Esophagus mucosa (tissue), 1 donor: ENCODE measurements at places on chromosomes 7 and 10.
A peak's percentile ranks its signal among the peaks of the same experiment; 100 is the strongest.

GRCh38 chr7:26912933-26913536 lies 48.6 kb upstream of the SKAP2 start:
- no peak for ATAC-seq

DNA sequence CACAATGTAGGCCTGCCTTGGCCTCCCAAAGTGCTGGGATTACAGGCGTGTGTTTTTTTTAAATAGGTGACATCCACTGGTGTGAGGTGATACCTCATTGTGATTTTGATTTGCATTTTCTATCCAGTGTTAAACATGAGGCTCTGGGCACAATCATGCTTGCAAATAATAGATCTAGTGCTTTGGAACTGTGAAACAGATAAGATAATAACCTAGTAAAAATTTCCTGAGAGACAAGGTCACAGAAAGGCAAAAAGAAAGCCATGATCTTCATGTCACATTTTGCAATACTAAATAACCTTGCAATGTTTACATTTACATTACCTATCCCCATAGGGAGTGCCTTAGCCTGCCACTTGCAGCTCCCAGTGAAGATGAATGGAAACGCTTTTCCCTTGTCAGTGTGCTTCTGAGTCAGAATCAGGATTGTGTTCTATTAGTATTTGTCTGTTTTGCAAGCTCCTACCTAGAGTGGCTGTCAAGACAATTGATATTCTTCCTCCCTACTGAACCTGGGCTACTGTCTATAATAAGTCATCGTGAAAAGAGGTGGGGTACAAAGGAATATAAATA lies 256.5 kb downstream of the PHTF2 start:
- peak; percentile 38 for ATAC-seq

DNA sequence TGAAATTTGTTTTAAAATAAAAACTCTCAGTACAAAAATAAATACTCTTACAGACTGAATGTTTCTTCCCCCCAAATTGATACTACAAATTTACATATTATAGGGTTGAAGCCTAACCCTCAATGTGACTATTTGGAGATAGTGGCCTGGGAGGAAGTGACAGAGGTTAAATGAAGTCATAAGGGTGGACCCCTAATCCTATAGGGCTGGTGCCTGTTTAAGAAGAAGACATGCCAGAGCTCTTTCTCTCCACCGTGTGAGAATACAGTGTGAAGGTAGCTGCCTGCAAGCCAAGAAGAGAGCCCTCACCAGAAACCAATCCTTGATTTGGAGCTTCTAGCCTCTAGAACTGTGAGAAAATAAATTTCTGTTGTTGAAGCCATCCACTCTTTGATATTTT lies 67.6 kb downstream of the MCU start:
- no peak for ATAC-seq

DNA sequence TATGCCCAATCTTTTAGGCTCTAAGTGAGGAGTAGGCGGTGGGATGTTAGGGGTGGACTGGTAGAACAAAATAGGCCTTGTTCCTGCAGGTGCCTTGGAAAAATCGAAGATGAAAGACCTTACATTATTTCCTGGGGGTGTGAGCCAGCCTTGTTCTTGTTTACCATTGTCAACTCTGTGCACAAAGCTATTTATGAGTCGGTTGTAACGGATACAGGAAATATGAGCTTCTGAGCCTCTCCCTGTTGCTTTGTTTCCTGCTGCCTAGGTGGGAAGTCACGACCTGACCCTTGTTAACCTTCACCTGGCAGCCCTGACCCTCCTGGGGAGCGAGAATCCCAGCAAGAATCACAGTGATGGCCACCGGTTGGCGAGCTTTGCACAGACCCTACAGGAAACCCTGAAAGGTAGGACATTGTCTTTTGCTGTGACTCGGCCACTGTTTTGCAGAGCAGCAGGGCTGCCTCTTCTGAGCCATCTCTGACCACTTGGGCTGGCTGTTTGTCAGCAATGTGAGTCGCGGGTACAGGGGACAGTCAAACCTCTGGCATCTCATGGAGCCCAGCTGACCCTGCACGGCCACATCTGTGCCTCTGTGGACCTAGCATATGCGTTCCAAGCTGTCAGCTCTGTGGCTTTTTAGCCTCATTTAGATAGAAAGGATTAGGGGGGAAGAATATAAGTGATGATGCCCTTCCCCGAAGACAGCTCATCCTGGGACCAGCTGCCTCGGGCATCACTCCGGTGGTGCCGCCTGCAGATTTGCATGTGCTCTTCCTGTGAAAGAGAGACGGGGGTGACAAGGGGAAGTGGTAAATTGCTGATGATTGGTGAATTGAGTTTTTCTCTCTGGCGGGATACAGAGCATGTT lies 102.1 kb upstream of the ANLN start:
- no peak for ATAC-seq

DNA sequence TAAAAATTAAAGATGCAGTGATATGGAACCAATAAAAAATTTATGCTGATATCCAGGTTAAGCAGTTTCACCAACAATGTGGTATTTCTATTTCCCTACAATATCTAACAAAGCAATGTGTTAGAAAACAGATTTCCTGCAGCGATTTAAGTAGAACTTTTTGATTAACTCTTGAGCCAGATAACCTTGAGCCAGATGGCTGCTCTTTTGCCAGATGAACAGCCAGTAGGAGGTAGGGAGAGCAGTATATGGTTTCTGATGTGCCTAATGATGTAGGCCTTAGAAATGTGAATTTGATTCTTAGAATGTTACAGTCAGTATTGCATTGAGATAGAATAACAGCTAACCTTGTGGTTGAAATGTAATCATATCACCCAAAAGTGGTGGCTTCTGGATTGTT lies 31.1 kb downstream of the STAMBPL1 start:
- ATAC-seq, result no peak

- no peak for ATAC-seq
Measured at GRCh38 chr7:102832674-102833073, 80.1 kb upstream of the LRRC17 start.

GRCh38 chr10:71582019-71582418 lies 137.6 kb downstream of the C10orf105 start:
- no peak for ATAC-seq

DNA sequence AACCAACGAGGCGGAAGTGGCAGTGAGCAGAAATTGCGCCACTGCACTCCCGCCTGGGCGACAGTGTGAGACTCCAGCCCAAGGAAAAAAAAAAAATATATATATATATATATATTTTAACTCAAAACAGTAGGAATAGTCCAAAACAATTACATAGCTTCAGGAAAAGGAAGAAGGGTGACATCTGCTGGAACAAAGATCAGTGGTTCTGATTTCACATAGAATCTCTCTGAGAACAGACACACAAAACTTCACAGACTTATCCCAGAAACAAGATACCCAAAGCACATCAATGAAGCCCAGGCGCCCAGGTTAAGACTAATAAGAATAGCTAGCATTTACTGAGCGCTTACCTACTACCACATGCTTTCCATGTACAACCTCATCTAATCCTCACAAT lies 45.0 kb downstream of the DNMBP start:
- ATAC-seq, result no peak

GRCh38 chr7:73701357-73701995 lies 18.0 kb downstream of the STX1A start:
- ATAC-seq, result no peak

DNA sequence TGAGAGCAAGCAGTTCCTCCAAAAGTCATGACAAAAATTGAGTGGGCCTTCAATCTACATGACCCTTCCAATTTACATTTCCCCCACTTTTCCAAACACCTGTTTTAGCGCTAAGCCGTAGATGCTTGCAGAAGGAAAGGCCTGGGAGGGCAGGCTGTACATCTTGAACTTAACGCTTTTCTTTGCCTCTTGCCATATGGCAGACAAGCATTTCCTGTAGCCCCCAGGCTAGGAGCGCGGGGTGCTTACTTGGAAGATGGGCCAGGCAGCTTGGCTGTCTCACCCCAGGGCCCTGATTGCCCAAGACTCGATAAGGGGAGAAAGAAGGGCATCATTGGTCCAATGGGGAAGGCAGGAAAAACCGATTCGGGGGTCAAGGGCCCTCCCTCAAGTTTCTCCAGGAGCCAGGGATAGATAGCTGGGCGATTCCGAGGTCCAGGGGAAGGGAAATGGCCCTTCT lies 1.8 kb downstream of the HOXA10 start:
- no peak for ATAC-seq

DNA sequence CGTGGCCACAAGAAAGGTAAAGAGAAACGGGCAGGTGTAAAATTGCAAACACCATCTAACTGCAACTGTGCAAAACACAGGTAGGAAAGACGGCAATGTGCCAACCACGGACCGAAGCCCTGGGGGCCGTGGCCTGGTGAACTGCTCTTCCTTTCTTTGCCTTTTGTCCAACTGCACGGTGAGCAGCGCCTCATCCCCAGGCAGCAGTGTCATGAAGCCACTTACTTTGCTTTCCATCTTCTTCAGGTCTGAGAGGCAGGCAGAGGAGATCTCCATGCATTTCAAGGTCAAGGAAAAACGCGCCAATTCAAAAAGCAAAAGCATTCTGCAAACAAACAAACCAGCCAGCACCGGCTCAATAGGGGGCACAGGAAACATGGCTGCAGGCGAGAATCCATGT lies 12.9 kb downstream of the CFAP46 start:
- no peak for ATAC-seq

DNA sequence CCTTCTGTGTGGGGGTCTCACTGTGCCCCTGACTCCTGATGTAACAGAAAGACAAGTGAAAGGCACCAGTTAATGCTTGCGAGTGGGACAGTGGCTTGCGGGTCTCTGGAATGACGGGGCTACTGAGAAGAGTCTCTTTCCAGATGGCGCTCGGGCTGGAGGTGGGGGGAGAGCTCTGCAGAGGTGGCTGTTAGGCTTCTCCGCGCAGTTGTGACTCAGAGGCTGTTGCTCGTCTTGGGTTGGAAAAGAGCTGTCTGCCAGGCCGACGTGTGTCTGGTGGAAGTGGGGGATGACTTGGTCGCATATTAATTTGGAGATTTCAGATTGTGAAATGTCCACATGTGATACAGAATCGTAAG lies 27.9 kb upstream of the SH2B2 start:
- no peak for ATAC-seq

DNA sequence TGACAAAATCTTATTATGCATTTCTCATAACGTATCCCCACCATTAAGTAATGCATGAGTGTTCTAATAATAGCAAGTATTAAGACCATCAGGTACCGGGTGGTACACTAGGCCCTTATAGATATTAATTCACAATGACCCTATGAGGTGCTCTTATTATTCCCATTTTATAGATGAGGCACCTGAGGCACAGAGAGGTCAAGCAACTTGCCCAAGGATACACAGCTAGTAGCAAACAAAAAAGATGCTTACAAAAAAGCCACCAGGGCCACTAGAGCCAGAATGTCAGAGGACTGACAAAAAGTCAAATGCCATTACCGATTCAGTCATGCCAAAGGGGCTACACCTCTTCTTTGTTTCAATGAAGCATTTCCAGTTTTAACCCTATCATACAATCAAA lies 5.9 kb downstream of the RSU1 start:
- ATAC-seq, result no peak

DNA sequence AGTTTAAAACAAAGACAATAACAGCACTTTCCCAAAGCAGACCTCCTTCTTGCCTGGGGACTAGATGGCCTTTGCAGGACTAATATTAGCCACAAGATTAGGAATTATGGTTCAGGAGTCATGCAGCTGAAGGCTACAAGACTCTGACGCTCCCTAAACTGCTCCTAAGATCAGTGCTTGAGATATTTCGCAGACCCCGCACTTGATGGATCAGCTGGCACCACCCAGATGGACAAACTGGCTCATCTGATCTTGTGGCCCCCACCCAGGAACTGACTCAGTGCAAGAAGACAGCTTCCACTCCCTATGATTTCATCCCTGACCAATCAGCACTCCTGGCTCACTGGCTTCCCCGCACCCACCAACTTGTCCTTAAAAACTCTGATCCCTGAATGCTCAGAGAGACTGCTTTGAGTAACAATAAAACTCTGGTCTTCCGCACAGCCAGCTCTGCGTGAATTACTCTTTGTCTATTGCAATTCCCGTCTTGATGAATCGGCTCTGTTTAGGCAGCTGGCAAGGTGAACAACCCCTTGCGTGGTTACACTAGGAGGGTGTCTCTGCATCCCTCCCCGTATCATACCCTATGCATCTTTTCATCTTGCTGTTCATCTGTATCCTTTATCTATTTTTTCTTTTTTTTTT lies 26.9 kb upstream of the NRBF2 start:
- ATAC-seq, result peak; percentile 25

- ATAC-seq, result no peak
Measured at GRCh38 chr7:53518319-53518718, 482.9 kb downstream of the POM121L12 start.

- ATAC-seq, result peak; percentile 83
Measured at GRCh38 chr7:51366930-51367613, 50.5 kb upstream of the COBL start.

DNA sequence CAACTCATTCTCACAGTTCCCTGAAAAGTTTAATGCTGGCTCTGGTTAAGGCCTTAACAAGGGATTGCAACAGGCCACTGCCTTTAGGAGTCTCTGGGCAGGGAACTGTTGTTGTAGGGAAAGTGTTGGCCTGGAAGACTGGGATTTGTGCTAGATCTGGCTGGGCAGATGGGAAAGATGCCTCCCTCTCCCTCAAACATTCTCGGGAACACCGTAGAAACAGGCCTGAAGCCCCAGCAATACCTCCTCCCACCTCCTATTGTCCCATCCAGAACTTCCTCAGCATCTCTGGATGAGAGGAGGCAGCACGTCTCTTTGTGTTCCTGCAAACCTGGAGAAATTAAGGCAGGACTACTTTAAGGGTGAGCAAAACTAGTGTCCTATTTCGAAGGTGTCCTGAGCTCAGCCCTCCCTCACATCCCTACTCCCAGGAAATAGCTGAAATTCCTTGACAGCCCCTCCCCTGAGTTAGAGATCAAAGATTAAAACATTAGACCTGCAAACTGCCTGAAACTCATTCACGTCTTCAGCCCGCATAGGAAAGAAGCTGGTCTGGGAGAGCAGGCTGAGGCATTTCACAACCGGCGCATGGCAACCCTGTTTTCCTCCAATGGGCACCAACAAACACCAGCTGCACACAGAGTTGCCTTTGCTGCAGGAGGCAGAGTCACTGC lies 10.9 kb upstream of the MAP3K8 start:
- ATAC-seq, result peak; percentile 71

- no peak for ATAC-seq
Measured at GRCh38 chr10:44069573-44069972, 315.3 kb downstream of the CXCL12 start.

DNA sequence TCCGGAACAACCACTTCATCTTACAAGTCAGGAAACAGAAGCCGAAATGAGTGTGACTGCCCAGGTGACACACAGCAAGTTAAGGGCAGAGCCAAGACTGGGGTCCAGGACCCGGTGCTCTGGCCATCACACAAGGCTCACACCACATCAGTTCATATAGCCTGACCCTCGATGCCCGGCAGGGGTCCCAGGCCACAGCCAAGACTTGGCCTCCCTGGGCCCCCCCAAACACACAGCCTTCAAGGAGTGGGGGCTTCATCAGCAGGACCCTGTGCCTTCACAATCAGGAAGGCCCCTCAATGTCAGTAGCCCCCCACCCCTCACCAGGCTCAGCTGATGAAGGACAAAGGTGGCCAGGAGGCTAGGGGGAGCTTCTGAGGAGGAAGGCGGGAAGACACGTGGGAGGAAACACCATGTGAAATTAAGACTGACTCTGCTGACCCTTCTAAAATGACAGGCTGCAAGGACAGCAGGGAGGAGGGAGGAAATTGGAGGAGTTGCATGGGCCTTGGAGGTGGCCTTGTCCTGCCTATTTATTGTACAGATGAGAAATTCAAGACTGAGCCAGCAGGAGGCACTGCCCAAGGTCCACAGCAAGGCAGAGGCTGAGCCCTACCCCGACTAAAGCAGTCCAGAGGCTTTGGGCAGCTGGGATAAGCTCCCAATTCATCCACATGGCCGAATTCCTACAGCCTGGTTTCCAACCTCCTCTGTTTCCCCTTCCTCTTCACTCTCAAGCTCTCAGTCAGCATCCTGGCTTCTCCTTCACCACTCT lies 216.1 kb upstream of the ZMIZ1 start:
- ATAC-seq, result peak; percentile 63
